ENCODE measurements at places on chromosomes 4 and X. TPM values are rescaled to one million over a fixed set of nuclear protein-coding genes. Genes with fewer than 3 reads are reported as not detected.
A peak's percentile ranks its signal among the peaks of the same experiment; 100 is the strongest.

GRCh38 chr4:112287258-112287989, 1.7 kb upstream of the TIFA start:
- DNase-seq: no peak

- DNase-seq: no peak
Measured at GRCh38 chr4:86670756-86671155, 76.6 kb downstream of the PTPN13 start.

DNA sequence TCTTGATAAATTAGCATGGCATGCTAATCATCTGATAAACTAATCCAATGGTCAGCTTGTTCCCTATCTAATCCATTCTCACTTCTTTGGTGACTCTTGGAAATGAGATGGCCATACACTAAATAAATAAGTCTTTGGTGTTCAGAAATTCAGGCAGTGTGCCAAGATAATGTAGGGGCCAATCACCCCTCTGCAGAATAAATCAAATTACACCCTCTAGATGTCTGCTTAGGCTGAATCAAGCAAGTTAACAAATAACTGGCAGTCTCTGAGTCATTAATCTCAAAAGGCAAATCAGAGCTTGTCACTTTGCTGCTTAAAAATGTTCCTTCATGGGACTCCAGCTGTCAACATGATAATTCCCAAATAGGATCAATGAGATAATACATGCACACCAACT, 97.4 kb downstream of the NLGN4X start:
- no peak for DNase-seq

- no peak for DNase-seq
Measured at GRCh38 chrX:151153086-151153485, 23.3 kb upstream of the GPR50 start.

DNA sequence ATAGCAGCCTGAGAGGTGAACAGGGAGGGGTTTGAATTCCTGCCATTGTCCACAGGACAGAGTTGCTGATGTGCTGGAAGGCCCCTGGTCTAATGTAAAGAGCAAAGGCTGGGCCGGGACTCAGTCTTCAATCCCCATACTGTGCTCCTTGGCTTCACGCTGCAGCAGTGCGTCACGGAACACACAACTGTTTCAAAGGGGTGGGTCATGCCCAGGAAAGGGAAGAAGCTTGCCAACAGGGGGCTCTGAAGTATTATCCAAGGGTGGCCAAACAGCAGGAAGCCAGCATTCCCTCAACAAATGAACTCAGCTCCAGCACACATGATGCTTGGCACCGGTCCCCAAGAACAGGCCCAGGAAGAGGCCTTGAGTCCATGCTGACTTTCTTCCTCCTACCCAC, 122.5 kb downstream of the NFKB1 start:
- DNase-seq: no peak

- DNase-seq: no peak
Measured at GRCh38 chr4:6480534-6481088, 8.2 kb upstream of the PPP2R2C start.

DNA sequence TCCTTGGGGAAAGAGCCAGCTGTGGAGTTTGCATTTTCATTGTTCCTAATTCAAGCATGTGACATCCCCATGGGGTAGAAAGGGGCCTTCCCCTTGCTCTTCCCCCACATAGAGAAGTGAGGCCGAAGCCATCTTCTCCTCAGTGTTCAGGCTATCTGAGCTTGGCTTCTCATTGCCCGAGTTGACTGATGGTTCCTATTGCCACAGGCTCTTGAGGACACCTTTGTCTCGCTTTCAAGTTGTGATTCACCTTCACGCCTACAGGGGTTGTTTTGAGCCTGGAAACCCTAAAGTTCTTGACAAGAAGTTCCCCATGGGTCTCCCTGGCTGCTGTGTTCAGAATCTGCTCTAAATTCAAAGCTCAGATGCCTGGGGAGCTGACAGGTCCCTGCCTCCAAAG, 25.0 kb downstream of the CCNQ start:
- no peak for DNase-seq

- DNase-seq: no peak
Measured at GRCh38 chr4:1363513-1363912, 16.5 kb downstream of the UVSSA start.

GRCh38 chrX:70088751-70089150, 26.5 kb downstream of the OTUD6A start:
- no peak for DNase-seq

- DNase-seq: no peak
Measured at GRCh38 chr4:32625687-32626337, 1905.6 kb downstream of the PCDH7 start.

GRCh38 chr4:54255881-54256280, 26.8 kb downstream of the PDGFRA start:
- DNase-seq: no peak

- DNase-seq: no peak
Measured at GRCh38 chr4:2450394-2451035, 18.4 kb upstream of the RNF4 start.

DNA sequence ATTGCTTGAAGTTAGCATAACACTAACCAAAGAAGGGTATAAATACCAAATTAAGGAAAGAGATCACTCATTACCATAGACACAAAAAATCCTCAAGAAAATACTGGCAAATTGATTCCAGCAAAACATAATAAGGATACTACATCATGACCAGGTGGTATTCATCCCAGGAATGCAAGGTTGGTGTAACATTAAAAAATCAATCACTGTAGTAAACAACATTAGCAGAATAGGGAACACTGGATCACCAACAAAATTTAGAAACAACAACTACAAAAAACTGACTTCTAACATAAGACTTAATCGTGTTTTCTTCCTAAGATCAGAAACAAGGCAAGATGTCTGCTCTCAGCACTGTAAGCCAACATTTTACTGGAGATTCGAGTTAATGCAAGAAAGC, 14.1 kb downstream of the GAK start:
- DNase-seq: no peak

DNA sequence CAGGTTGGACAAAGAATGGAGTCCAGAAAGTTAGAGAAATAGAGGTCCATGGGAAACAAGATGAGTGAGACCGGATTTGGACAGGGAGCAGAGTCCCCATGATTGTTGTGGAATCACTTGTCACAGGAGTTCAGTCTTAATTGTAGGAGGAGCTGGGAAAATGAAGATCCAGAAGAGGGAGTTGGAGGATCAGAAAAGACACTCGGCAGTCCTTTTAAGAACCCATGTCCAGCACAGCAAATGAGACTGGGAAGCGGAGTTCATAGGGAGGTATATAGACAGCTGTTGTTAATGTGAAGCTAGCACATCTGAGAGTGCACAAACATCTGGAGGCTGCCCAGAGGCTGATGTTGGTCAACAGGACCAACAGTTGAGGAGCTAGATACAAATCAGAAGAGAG, 111.4 kb upstream of the RXFP1 start:
- no peak for DNase-seq

GRCh38 chr4:85673540-85673939, 198.6 kb downstream of the ARHGAP24 start:
- no peak for DNase-seq

GRCh38 chr4:76251441-76252270, at the start of gene FAM47E:
Gene FAM47E, plus strand, starts transcription at chr4:76251721. Its CDS starts 26 bp downstream, at chr4:76251747.
- peak; percentile 85 for DNase-seq

DNA sequence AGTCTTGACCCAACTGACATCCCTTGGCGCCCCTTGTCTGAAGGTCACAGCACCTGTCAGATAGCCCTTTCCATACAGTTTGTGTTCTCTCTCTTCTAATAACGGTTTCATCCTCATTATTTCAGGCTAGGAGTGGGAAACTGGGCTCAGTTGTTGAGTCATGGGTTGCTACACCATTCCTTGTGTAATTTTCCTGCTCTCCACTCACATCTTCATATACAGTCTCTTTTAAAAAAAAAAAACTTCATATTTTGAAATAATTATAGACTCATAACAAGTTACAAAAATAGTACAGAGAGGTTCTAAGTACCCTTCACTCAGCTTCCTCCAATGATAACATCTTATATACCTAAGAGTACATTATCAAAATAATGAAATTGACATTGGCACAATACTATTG, 60.2 kb upstream of the GRPR start:
- no peak for DNase-seq

GRCh38 chrX:51834076-51834475, 59.3 kb upstream of the MAGED1 start:
- DNase-seq: no peak

DNA sequence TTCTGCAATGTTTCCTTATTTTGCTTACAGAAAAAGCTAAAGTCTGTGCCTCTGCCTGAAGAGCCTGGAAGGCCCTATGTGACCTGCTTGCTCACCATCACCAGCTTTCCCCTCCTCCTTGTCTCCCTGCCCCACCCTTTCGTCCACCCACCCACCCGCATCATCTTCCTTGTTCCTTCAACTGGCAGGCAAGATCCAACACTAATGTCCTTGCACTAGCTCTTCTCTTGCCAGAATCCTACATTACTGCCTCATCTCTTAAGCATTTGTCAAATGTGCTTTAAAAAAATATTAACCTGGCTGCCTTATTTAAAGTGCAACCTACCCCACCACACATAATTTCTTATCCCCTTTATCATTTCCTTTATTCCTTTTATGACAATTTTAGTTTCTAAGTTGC, 165.1 kb upstream of the PPP3CA start:
- DNase-seq: no peak

- DNase-seq: no peak
Measured at GRCh38 chrX:10486373-10486772, 134.0 kb downstream of the MID1 start.

DNA sequence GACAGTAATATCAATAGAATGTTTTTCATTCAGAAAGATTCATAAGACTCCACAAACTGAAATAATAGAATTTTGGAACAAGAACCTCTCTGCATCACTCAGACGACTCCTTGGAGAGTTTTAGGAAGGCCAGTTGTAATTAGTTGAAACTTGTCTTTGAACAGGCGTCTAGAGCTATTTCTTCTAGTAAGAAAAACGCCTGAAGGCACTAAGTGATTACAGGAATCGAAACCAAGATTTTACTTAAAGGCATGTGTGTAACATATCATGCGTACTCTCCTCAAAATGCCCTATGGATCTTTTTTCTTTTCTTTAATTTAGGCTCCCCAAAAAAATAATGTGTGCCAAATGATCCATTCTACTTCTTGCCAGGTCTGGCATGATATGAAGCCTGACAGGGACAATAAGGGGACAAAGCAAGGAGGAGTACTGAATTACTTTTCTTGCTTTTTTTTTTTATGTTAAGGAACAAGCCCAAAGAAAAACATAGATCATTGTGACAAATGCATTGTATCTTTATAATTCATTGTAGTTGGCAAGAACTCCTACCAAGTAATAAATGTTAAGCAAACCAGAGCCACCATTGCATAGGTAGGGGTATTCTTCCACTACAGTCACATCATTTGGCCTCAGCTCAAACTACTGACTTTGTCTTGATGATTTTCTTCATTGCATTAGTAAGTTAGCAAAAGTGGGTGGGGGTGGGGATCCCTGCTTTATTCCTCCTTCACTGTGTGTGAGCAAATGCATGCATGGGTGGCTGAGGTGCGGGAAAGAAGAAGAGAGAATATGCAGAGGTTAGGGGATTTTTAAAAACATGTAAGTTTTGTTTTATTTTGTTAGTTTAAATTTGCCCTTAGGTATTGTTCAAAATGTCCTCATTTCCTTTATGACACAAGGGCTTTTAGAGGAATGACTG, 79.9 kb upstream of the ATOH1 start:
- no peak for DNase-seq

DNA sequence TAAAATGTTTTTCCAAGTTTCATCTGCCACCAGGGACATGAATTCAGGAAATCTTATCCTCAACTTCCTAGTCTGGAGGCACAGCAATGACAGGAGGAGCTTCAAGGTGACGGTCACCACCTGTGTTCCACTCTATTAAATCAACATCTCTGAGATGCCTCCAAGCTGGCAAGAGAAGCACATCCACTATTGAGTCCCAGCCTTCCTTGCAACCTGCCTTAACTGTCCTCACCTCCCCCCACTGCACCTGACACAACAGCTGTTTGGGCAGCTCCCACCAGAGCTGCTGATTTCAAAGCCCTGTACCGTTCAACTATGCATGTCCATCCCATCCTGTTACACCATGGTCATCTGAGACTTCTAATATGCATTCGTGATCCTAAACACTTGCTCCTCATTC, 123.4 kb downstream of the COL25A1 start:
- DNase-seq: no peak

DNA sequence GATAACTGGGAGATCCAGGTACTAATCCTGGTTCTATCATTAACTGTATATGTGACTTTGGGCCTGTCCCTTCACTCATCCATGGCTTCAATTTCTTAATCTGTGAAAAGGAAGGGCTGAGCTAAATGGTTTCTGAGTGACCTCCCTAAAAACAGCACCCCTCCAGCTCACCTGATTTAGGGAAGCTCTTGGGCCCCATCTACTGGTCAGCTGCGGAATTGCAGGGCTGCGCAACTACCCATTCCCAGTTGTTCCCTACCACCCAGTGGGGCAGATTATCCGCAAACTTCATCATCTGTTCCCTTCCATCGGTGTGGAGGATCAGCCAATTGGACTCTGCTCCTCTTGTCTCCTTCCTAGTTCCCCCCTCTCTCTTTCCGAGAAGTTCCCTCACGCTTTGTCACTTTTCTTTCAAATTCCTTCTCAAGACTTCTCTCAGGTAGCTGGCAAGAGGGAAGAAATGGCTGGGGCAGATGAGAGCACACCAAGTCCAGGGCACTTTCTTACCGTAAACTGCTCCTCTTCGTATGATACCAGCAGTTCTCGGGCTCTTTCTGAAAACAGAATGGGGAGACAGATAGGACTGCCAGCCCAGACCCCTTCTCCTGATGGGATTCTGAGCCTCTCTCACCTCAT, 5.8 kb downstream of the LAS1L start:
- DNase-seq: peak; percentile 57

DNA sequence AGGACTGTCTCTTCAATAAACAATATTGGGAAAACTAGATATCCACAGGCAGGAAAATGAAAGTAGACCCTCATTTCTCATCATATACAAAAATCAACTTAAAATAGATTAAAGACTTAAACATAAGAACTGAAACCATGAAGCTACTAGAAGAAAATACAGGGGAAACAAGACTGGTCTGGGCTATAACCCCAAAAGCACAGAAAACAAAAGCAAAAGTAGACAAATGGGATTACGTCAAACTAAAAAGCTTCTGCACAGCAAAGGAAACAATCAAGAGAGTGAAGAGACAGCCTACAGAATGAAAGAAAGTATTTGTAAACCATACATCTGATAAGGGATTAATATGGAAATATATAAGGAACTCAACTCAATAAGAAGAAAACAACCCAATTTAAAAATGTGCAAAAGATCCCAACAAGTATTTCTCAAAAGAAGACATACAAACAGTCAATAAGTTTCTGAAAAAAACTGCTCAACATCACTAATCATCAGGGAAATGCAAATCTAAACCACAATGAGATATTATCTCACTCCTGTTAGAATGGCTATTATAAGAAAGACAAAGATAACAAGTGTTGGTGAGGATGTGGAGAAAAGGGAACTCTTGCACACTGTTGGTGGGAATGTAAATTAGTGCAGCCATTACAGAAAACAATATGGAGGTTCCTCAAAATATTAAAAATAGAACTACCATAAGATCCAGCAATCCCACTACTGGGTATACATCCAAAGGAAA, 325.3 kb upstream of the RASGEF1B start:
- no peak for DNase-seq

The POF1B gene
- 1.2 TPM for total RNA-seq

The PNCK gene
- 8.1 TPM for total RNA-seq

The GUCY1B1 gene
- total RNA-seq: 25.1 TPM

The SLC7A11 gene
- total RNA-seq: 0.08 TPM

The SLC25A43 gene
- total RNA-seq: 2.1 TPM

The SUPT20HL2 gene
- total RNA-seq: not detected

The CFAP299 gene
- not detected for total RNA-seq

The NPY1R gene
- total RNA-seq: 0.62 TPM

The ASMTL gene
- 31.8 TPM for total RNA-seq

The IDUA gene
- 8.4 TPM for total RNA-seq

The SPP1 gene
- 5.6 TPM for total RNA-seq

The TMSB15C gene
- 0.48 TPM for total RNA-seq

The CTAG2 gene
- total RNA-seq: not detected

The POU3F4 gene
- total RNA-seq: not detected
